Omental fat pad (tissue), 4 donors: ENCODE measurements at places on chromosomes 13 and 19. TPM values are rescaled to one million over a fixed set of nuclear protein-coding genes. Genes with fewer than 3 reads are reported as not detected.

Gene SPINT2
- total RNA-seq = 30.6 TPM

Gene PLIN4
- 358 TPM for total RNA-seq

Gene GPR12
- total RNA-seq = not detected

Gene DCT
- 1.0 TPM for total RNA-seq

Gene ADM5
- 2.8 TPM for total RNA-seq

Gene ZNF582
- 5.2 TPM for total RNA-seq

Gene SIGLEC5
- total RNA-seq = not detected

Gene CDX2
- total RNA-seq = not detected

Gene GIPR
- 1.2 TPM for total RNA-seq

Gene UNC13A
- 0.16 TPM for total RNA-seq

Gene RLN3
- not detected for total RNA-seq

Gene LGI4
- total RNA-seq = 6.8 TPM

Gene NLRP5
- total RNA-seq = not detected

DNA sequence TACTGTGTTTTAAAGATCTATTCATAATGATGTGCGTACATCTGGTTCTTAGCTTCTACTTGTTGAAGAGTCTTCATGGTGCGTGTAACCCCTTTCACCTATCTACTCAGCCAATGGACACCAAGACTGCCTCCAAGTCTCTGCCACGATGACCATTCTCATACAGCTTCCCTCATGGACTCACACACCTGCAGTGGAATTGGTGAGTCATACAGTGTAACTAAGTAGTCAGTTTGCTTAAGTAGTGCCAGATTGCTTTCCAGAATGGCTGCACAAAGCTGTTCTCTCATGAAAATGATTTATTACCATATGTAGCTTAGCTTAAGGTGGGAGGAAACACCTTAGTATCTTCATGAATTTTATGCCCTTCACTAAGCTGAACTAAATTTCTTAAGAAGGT is 112.3 kb downstream of the AKAP11 start:
- DNase-seq = no peak

DNA sequence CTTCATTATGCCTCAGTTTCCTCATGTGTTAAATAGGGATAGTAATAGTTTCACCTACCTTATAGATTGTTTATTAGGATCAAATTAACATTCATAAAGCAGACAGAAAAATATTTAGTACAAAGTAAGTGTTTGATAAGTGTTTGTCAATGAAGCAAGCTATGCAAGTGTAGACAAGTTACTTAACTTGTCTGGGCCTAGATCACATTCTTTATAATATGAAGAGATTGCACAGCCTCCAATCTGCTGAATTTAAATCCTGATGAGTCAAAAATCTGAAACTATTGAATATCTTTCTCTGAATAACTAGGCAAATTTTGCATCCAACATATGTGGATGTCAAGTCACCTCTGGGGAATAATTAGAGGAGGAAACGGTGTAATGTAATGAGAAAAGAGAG is 170.5 kb downstream of the MZT1 start:
- DNase-seq = no peak

GRCh38 chr19:40561947-40562346 is 14.7 kb upstream of the SHKBP1 start:
- no peak for DNase-seq

GRCh38 chr13:42474954-42475353 is 99.0 kb upstream of the TNFSF11 start:
- DNase-seq = no peak

- no peak for DNase-seq
Measured at GRCh38 chr19:39154629-39155100, 29.1 kb downstream of the PAK4 start.

DNA sequence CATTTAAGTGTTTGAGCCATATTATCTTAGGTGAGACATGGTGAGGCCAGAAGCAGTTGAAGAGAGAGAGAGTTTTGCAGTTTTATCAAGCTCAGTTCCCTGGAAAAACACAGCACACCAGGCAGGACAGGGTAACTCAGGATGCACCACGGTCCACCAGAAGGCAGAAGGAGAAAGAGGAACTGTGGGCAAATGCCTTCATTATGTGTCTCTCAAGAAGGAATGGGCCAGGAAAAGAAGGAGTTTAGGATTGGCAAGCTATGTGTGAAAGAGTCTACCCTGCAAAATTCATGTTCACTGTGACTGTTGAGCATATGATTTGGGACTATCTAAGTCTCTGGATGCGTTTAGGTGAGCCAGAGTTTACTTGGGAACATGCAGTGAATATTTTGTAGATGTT is 934.5 kb upstream of the MIR17HG start:
- no peak for DNase-seq

- DNase-seq = no peak
Measured at GRCh38 chr19:33982706-33983105, 186.0 kb downstream of the KCTD15 start.

DNA sequence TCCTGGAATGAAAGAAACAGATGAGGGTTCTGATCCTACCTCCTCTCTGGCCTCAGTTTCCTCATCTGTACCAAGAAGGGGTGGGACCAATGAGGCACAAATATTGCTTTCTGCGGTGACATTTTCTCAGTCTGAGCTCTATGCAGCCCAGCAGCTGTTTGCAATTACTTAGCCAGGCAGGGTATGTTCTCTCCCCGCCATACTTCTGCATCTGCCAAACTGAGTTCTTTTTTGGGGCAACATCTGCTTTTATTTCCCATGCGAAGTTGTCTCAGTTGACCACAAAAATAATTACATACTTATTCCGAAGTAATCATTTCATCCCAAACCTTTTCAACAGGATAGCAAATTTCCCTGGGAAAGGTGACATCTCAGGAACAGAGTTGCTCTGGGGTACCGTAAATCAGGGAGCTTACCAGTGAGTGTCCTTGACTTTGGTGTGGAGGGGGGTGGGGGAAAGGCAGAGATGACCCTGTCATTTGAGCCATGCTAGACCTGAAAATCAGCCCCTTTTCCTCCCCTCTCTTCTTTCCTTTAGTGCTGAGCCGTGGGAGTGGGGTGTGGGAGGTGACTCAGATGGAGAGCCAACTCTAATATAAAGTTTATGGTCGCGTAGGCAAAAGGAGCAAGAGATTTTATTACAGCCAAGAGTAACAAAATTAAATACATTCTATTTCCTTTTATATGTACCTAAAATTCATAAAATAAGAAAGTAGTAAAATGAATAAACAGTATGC is 165.7 kb upstream of the KL start:
- no peak for DNase-seq

DNA sequence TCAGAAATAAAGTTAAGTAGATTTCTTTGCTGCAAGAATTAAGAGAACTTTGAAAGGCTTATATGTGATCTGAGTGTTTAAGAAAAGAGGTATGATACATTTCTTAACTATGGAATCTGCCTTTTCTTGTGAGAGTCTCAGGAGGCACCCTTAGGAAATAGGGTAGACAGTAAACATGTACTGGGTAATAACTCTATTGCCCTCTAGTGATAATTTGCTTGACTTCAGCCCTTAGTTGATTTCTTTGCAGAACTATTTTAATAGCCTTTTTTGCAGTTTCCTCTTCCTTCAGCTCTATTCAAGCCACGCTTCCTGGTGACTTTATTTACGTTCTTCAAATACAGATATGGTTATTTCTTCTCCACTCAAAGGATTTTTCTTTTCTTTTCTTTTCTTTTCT is 37.0 kb upstream of the CCNA1 start:
- DNase-seq = no peak

- no peak for DNase-seq
Measured at GRCh38 chr13:113094410-113094800, 11.2 kb upstream of the F7 start.

GRCh38 chr13:34803756-34804155 is 138.3 kb upstream of the NBEA start:
- no peak for DNase-seq

GRCh38 chr13:80361883-80362327 is 21.0 kb upstream of the SPRY2 start:
- DNase-seq = no peak

- no peak for DNase-seq
Measured at GRCh38 chr13:22031702-22032286, 360.9 kb downstream of the FGF9 start.

GRCh38 chr13:47039106-47039505 is 142.3 kb upstream of the HTR2A start:
- no peak for DNase-seq

DNA sequence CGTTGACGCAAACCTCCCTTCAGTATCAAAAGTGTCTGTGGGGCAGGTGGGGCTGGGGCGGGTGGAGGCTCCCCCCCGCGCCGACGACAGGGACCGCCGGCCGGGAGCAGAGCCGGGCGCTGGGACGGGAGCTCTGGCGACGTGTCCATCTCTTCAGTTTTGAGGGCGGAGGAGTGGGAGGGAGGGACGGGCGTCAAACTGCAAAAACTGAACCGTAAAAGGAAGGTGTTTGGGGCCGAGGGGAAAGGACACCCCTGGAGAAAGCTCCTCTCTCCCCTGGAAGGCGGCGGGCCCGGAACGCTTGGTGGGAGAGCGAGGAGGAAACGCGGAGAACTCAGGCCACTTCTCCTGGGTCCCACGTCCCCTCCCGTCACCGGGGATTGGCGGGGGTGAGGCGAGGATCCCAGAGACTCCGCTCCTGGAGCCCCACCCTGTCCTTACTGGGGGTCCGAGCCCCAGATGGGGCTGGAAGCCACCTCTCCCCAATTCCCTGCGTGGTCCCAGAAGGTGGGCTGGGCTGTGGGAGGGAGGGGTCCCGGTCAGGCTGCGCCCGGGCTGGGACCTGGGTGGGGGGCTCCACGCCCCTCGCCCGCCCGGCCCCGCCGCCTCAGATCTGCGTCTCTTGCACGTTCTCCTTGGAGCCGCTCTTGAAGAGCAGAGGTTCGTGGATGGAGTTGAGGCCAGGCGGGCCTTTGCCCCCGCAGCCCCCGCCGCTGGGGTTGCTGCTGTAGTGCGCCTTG is 3.4 kb upstream of the ASPDH start:
- no peak for DNase-seq

DNA sequence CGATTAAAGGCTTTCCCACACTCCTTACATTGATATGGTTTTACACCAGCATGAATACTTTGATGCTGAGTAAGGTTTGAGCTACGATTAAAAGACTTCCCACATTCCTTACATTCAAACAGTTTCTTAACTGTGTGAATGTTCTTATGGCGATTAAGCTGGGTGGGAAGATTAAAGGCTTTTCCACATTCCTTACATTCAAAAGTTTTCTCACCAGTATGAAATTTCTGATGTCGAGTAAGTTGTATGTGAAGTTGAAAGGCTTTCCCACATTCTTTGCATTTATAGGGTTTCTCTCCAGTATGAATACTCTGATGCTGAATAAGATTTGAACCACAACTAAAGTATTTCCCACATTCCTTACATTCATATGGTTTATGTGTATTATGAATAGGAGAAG is 20.0 kb downstream of the ZNF780B start:
- no peak for DNase-seq

DNA sequence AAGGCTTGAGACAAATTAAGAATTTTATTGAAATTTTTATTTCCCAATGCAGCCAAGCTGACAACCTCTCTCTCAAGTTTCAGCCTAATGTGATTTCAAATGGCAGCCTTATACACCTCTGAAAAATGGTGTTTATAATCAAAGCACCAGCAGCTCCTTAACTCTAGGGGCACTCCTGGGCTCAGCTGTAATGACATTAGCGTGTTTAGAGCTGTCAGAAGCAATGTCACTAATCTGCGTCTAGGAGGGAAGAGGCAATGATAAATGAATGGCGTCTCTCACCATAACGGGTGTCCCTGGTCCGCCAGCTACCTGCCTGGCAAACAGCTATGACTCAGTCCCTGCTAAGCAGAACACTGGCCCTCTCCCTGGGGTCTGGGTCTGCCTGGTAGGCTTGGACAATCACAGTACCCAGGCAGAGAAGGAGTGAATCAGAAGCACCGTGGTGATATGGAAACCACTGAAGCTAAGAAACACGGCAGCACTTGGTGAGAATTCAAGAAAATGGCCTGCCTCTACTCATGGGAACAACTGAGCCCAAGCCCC is 131.8 kb upstream of the VSTM2B start:
- DNase-seq = no peak

DNA sequence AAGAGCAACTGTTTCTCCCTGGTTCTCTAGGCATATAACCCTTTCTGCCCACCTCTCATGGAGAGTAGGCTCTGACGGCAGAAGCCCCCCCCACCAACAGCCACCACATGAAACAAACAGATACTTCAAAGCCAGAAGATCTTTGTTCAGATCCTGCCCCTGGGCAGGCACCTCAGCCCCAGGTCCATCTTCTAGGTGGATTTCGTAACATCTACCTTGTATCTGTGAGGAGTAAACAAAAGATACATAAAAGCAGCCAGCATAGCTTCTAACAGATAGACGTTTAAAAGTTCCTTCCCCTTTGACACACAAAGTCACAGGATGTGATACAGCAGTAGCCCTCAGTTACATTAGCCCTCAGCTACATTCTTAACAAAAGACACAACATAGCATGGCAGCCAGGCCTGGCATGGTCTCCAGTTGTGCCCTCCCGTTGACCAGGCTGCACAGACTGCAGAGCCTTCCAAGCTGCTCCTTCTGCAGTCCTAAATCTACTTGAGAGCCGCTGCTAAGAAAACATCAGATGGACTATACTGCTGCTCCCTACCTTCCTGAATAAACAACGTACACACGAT is 35.4 kb downstream of the BRD4 start:
- no peak for DNase-seq

GRCh38 chr13:84399320-84400085 is 517.2 kb upstream of the SLITRK1 start:
- DNase-seq = no peak

- no peak for DNase-seq
Measured at GRCh38 chr13:99071666-99072065, 93.8 kb upstream of the DOCK9 start.

GRCh38 chr13:75364131-75364713 is 117.7 kb downstream of the TBC1D4 start:
- DNase-seq = no peak

DNA sequence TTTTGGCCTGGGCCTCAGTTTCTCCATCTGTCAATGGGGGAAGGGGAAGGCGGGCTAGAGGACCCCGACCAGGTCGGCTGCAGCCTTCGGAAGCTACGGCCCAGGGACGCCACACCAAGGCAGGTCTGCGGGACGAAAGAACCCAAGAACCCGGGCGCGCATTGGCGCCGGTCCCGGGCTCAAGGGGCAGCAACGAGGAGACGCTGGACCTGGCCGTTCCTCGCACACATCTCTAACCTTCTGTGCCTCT is 739 bp upstream of the ILF3 start:
- no peak for DNase-seq

GRCh38 chr19:13095934-13096927 is 6.4 kb downstream of the LYL1 start:
- no peak for DNase-seq
